ENCODE measurements at places on chromosomes 2 and 18.

GRCh38 chr2:234372506-234372905, 124.4 kb downstream of the ARL4C start:
- DNase-seq = no peak

GRCh38 chr2:220937245-220937644, 634.9 kb downstream of the EPHA4 start:
- DNase-seq = no peak

DNA sequence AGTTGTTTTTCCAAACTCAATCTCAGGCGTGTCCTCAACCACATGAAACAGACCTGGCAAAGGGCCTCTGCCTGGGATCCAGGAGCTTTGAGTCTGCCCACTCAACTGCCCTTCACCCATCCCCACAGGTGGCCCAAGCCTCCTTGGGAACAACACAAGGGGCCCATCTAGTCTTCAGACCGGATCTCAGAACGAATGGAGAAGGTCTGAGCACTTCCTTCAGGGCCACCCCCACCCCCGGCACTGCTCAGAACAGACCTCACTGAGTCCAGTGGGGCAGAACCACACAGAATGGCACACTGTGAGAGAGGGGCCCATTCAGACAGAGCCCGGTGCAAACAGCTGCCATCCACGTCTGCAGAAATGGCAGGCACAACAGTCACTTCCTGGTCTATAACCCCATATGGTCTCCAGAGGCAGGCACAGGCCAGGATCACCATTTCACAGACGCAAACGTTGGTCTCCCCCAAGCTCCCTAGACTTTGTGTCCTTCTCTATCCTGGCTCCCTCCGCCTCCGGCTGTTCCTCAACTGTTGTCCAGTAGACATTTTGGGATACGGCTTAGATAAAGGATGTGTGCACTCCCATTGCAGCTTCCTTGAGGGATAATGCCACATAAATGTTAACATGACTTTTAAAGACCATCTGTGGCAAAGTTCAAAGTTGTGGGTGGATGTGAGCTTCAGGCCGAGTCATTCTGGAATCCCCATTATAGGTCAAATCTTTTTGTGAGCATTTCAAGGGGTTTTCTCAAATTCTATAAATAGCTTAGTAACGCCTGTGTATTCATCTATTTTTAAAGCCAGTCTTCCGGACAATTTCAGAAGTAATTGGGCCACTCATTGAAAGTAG, 149.7 kb downstream of the SMAD7 start:
- DNase-seq = peak; percentile 38

GRCh38 chr2:177553176-177553884, 160.8 kb downstream of the AGPS start:
- no peak for DNase-seq

DNA sequence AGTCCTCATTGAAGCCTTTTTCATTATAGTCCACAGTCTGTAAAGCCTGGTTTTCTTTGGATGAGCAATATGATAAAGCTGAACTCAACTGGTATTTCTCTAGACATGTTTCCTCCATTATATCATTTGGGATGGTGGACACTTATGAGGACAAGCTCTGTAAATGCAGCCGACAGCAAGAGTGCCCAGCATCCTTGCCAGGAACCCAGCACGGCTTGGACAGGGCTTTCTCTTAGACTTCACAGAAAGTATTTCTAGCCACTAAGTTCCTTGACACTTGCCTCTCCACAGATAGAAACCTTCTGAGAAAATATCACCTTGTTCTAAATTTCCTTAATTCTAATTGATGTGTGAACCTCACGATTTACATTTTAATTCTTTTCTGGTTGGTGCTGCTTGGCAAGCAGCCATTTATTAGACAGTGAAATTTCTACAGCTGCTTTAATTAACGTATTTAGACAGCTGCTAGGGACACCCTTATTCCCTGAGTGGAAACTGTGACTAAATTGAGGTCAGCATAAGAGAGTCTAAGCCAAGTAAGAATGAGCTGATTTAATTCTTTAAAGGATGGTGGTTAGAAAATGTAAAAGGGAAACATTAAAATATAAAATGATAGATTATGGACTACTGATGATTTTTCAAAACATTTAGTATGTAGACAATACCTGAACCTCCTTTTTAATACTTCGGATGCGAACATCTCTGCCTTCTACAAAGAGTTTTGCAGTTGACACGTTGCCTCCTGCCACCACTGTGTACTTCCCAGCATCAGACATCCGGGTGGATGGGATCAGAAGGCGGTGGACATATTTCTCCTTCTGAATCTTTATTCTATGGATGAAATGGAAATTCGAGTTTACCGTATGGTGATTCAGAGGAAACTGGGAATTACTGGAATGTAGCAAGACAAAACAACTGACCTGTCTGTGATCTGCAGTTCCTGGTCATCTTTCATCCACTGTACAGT, 39.8 kb downstream of the TTN start:
- DNase-seq = no peak

DNA sequence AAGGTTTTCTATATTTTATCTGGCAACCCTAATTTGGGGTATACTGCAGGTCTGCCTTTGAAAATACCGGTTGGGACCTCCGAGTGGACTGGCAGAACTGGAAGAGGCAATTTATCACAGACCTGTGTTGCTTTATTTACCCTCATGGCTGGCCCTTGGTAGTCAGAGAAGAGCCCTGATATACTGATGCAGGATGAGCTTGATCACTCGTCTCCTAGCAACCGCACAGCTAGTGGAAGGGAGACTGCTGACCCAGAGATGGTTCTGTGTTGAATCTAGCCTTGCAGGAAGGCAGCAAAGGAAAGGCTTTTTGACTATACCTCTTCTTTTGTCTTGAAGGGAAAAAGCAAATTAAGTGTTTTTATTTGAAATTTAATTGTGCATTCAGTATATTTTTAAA, 154.7 kb downstream of the EML6 start:
- DNase-seq = no peak

DNA sequence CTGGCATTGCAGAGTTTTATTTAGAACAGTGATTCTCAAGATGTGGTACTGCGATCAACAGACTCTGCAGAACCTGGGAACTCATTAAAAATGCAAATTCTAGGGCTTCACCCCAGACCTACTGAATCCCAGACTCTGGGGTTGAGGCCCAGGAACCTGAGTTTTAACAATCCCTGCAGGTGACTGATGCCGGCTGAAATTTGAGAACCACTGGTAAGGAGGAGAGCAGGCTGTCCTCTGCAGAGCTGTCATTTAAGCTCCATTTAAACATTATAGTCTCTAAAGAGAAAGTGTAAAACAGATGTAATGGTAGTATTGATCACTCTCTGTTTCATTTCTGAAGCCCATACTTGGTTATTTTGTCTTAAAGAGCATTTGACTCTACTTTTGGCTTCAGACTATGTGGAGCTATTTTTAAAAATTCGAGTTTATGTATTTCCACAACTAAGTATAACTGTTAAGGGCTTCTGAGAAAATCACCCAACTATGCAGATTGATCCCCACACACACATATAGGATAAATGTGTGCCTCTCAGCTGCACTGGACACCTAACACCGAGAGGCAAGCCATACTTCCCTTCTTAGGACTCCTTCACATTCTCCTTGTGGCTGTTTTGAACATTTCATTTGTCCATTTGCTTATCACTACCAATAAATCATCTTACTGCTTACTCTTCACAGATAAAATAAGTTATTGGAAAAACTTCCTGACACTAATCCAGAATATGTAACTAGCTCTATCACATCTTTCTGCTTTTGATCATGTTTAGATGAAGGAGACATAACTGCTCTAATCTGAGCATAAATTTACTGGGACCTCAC, 487.5 kb downstream of the DLGAP1 start:
- DNase-seq = no peak

GRCh38 chr2:207286106-207286505, 120.4 kb upstream of the KLF7 start:
- no peak for DNase-seq

DNA sequence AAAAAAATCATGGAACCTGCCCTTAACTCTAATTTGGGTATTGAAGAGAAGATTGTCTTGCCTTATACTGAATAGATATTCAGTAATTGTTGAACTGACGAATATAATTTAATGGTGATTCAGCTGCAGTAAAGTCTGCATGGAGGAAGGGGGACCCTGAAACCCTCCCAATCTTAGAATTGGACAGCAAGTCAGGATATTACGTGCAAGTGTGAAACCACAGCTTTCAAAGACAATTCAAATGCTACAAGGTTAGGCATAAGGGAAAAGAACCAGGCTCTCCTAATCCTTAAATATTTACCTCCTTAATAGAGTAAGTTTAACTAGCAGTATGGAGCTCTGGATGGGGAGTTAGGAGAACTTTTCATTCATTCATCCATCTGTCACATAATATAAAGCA, 226.9 kb upstream of the TNP1 start:
- DNase-seq = no peak

DNA sequence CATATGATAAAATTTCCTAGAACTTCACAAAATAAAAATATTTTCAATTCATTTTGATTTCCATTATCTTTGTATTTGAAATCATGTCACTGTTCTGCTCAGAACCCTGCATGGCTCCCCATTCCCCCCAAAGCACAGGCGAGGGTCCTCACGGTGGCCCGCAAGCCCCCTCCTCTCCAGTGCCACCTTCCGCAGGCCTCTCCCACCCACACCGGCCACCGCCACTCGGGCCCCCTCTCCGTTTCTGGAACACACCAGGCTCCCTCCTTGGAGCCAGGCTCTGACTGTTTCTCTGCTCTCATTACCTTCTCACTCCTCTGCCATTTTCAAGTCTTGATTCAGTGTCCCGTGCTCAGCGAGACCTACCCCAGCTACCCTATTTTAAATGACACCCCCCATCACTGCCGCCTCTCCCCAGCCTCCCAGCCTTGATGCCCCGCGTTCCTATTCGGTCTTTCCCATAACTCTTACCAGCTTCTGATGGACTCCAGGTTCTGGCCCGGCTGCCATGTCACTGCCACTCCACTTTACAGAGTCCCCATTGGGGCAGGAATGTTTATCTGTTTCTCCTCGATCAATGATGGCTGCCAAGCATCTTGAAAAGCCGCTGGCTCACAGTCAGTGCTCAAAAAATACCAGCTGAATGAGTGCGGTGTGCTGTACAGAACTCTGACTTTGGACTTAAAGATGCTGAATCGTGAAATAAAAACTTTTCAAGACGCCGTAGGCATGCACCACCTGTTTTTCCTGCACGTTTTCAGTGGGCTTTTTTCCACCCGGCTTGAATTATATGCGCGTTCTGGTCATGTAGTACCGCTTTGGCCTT, 201.0 kb downstream of the GBX2 start:
- no peak for DNase-seq

GRCh38 chr2:155895016-155895415, 437.5 kb downstream of the NR4A2 start:
- no peak for DNase-seq

GRCh38 chr18:71329114-71329513, 1040.3 kb downstream of the SOCS6 start:
- no peak for DNase-seq

DNA sequence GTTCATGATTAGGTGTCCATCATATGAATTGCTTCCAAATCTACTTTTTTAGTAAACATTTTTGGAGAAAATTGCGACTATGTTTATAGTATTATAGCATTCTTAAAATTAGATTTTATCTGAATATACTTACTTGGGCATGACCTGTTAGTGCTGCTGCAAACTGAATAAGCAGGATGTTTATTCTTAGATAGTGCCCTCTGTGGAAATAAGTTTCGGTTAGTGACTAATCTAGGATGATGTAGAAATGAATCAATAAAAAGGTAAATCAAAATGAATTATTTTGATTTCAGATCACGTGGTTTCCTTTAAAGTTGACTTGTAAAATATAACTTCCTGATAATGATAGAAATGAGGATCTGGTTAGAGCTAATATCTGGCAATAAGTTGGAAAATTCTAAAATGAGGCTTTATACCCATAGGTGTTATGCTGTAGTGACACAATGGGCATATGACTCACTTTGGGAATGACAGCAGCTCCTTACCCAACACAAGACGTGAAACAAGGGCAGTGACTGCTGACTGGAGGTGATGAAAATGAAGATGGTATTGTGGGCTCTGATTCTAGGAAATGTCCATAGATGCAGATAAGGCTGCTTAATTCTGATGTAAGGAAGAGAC, 165.8 kb upstream of the TCF4 start:
- DNase-seq = no peak

DNA sequence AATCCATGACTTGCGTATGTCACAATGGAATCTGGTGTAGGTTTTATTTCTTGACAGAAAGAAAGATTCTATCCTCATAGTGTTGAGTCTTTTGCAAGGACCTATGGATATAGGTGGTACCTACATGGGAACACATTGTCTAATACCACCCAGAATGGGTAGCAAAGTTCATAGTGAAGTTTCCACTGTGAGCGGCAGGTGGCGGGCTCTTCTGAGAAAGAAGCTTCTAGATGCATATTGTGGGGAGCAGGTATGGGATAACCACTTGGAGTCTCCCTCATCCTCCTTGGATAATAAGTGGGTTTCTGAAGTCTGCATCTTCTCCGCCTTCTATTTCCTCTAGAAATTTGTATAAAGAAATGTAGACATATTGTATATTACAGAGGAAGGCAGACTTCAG, 44.9 kb downstream of the LINC00305 start:
- no peak for DNase-seq

- DNase-seq = no peak
Measured at GRCh38 chr2:174020926-174021662, 55.9 kb upstream of the SP3 start.

GRCh38 chr2:27844821-27845255, 45.3 kb downstream of the RBKS start:
- no peak for DNase-seq

- DNase-seq = no peak
Measured at GRCh38 chr2:215635071-215635787, 199.4 kb upstream of the FN1 start.

GRCh38 chr2:236847538-236848263, 238.0 kb upstream of the COPS8 start:
- DNase-seq = no peak

DNA sequence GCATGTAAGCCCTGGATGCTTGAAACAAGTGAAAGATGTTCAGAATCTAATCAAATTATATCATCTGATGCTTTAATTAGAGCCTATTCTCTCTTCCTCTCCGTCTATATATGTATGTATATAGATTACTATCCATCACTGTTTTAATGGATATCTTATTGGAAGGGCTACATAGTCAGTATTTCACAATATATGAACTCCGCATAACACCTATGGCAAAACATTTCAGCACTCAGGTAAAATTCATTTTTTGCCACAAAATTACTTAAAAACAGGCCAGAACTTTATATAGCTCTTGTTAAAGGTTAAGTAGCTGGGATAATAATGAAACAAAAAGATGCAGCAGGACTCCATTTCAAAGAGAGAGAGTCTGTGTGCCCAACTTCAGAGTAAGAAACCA, 1.2 kb downstream of the PJVK start:
- DNase-seq = no peak
